ENCODE measurements at places on chromosomes 4 and X.

DNA sequence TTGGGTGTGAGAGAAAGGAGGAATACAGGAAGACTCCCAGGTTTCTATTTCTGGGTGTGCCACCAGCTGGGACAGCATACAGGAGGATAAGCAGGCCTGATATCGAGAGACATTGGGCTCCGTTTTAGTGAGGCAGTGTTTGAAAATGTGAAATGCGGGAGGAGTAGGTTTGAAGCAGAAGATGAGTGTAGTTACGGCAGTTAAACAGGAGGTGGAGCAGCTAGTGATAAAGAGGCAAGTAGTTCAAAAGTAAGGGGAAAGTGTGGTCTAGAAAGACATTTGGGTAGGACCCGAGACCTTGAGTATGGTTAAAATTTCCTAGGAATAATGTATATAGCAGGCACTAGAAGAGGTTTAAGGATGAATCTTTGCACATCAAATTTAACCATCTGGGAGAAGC, 42.4 kb downstream of the DCUN1D4 start:
- no peak for DNase-seq

- DNase-seq = no peak
Measured at GRCh38 chr4:41795796-41796385, 47.4 kb upstream of the PHOX2B start.

GRCh38 chr4:76984788-76985211, 35.2 kb downstream of the SEPTIN11 start:
- DNase-seq = peak; percentile 97

- no peak for DNase-seq
Measured at GRCh38 chrX:31236231-31236630, 164.4 kb upstream of the FTHL17 start.

DNA sequence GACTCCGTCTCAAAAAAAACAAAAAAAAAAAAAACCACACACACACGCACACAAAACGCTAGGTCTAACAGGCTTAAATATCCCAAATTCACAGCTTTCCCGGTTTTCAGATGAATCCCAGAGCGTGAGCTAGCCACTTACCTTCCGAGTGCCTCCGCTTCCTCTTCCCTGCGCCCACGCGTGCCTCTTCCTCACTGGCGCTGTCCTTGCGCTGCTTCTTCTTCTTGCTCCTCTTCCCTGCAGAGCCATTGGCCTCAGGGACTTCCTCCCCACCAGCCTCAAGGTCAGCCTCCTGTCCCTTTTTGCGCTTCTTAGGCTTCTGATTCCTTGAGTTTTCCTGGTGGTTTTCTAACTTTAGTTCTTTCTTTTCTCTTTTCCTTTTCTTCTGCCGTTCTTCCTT, 15.7 kb downstream of the LYAR start:
- no peak for DNase-seq

DNA sequence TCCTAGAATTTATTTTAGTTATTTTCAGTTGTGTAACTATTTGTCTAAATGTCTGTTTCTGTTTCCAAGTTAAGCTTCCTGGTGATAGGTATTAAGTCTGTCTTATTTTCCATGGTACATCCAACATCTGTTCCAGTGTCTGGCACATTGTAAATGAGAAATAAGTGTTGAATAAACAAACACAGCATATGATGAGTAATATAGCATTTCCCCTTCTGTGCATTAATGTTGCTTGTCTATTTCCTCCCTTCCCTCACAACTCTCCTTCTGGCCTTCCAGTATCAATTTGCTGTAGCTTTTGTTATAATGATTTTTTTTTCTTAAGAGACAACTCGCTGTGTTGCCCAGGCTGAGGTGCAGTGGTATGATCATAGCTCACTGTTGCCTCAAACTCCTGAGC, 36.1 kb downstream of the COPS4 start:
- DNase-seq = no peak

DNA sequence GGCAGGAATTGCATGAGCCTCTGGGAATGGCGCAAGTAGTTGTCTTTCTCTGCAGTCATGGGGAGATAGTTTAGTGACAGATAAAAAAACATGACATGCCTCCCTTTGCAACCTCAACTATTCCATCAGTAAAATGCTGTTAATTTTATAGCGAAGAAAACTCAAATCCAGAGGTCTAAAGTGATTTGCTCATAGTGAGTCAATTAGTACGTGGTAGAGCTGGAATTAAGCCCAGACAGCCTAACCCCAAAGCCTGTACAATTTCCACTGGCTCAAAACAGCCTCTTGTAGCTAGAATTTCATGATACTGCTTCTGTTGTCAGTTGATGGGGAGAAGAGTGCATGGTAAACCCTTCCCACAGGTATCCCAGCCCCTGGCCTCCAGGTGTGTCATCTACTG, 81.3 kb upstream of the TRPC5 start:
- no peak for DNase-seq

DNA sequence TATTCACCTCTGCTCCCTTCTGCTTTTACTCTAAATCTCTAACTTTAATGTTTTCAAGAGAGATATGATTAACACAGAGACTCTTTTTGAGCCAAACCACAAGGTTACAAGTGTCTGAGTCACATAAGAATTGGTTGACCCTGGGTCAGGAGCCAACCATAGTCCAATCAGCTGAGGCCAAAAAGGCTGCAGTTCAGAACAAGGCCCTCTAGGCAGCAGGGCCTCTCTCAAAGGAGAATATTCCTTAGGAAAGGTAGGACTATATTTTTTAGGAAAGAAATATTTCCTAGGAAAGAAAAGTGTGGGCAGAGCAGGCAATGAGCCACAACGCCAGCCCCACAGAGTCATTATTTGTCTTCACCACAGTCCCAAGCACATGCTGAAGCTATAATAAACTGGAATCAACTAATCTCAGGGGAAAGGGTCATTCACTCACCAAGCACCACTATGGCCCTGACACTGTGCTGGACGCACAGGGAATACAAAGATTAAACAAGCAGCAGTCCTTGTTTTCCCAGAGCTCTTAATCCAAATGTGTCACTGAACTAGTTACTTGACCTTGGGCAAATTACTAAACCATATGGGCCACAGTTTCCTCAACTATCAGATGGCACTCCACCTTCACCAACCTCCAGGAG, 2.2 kb downstream of the ATP8A1 start:
- peak; percentile 88 for DNase-seq

DNA sequence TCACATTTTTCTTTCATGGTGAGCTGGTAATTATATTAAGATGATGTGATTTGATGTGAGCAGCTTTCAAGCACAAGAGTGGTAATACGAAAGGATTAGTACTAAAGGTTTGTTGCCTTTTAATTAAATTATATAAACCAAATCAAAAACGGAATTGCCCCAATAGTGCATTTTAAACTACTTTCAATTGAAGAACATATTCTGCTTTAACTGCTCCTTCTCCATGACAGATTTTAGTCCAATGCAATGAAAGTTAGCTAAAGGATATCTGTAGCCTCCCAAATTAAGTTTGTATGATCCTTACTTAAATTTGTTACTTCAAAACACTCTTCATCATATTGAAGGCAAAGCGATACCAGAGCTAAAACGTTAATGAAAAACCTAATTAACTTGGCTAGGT, 447.1 kb upstream of the AMOT start:
- DNase-seq = no peak

DNA sequence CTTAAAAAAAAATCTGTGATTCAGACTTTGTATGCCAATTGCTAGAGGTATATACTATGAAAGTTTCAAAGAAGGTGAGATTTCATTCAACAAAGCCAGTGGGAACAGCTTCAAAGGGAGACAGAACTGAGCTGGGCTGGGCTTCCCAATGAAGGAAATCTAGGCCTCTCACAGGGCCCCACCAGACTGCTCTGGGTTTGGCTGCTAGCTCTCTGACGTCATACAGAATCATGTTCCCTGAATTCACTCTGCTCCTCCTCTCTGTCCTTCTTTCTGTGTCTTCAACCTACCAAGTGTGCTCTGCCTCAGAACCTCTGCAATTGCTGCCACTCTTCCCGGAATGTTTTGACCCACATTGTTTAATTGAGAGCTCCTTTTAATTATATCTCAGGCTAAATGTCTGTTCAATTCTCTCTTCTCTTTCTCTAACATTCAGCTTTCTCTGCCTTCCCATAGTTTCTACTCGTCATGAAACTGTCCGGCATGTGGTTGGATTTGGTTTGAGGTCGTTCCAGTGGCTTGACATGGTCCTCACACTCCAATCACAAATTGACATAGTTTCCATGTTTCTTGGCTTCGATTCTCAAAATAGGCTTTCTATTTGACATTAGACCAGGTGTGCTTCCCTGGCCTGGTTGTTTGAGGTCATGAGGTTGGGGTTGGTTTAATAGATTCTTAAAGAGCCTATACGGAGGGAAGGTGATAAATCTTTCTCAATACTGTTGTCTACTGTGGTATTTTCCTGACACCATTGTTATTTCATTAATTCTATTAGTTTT, 282.1 kb upstream of the EMCN start:
- no peak for DNase-seq

- no peak for DNase-seq
Measured at GRCh38 chr4:36824682-36825081, 419.9 kb upstream of the NWD2 start.

- no peak for DNase-seq
Measured at GRCh38 chr4:136183513-136183912, 1348.8 kb downstream of the PCDH18 start.

GRCh38 chrX:103774070-103774642, 2.5 kb upstream of the PLP1 start:
- no peak for DNase-seq

GRCh38 chrX:56588397-56589188, 25.2 kb downstream of the UBQLN2 start:
- no peak for DNase-seq

GRCh38 chr4:6200011-6200921, at the start of gene JAKMIP1:
Gene JAKMIP1, minus strand, starts transcription at chr4:6200549. Its CDS starts 87,699 bp downstream, at chr4:6112850.
- no peak for DNase-seq

- DNase-seq = no peak
Measured at GRCh38 chrX:105745863-105746262, 76.5 kb upstream of the NRK start.

GRCh38 chr4:145760961-145761929, 81.3 kb downstream of the C4orf51 start:
- no peak for DNase-seq

GRCh38 chr4:76550966-76551780, 116.1 kb downstream of the SHROOM3 start:
- no peak for DNase-seq

- DNase-seq = no peak
Measured at GRCh38 chrX:103549916-103550315, 30.6 kb upstream of the RAB40A start.

DNA sequence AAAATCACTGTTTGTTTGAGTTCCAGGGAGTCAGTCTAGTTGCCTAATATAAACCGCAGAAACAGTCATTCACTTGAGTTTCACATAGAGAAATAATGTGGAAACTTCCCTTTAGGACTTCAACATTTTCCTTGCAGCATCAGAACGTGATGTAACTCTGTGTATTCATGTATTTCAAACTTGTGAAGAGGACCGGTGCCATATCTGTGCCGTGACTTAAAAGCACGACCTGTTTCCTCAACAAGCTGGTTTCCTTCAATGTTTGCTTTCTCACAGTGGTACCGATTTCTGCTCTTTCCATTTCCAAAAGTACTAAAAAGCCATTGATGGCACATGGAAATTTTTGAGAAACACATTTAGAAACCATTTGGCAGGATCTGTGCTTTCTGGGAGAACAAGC, 166.6 kb upstream of the RAPGEF2 start:
- no peak for DNase-seq

DNA sequence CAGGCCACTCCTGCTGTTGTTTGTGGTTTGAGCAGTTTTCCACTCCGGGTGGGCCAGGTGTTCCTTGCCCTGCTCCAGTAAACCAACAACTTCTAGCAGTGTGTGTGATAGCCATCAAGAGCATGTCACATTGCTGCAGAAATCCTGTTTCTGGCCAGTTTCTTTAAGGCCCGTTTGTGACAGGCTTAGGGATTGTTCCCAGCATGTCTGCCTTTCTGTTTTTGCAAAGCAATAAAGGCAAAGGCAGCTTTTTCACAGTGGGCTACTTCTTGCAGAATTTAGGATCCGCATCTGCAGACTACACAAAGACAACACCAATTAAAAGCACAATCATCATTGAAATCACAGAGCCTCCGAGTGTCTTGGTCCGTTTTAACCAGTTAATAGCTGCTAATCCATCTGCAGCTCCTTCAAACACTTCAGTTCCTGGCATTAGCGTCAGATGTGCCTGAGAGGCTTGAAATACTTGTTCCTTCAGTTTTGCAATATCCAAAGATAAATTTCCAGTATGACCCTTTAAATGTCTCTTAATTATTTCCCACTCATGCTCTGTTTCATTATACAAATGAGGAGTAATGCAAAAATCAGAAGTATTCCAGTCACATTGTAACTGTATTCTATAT, 65.1 kb downstream of the ADAM29 start:
- no peak for DNase-seq

DNA sequence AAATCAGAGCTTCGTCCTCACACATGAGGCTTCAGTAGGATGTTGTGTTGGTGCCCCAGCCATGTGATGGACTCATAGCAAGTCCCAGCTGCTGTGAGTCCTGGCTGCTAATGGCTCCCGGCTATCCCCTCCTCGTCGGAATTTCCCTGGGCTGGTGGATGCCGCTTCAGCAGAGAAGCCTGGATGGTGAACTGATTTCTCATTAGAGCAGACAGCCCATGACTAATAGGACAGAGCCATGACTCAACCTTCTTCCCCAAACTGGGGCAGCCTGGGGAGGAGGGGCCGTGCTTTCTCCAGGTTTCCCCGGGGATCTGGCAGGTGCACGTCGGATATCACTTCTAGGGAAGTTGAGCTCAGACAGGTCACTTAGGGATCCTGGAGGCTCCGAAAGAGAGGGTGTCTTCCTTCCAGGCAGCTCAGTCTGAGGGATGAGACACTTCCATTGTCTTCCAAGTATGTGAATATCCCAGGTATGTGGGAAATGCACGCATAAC, 112.7 kb downstream of the ASMT start:
- no peak for DNase-seq

GRCh38 chr4:172207258-172207657, 394.1 kb downstream of the GALNTL6 start:
- DNase-seq = no peak

- DNase-seq = no peak
Measured at GRCh38 chr4:6772223-6772928, 10.2 kb upstream of the KIAA0232 start.

DNA sequence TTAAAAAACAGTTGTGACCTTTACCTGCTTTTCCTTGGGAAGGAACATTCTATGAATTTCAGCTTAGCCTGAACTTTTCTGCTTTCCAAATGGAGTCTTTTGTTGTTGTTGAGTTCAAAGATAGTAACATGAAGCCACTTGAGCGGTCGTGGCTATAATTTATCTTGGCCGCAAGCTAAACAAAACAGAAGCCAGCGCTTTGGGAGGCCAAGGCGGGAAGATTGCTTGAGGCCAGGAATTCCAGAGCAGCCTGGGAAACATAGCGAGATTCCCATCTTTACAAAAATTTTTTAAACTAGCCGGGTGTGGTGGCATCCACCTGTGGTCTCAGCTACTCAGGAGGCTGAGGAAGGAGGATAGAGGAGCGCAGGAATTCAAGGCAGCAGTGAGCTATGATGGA, 29.9 kb downstream of the TKTL1 start:
- no peak for DNase-seq

GRCh38 chr4:58477950-58478349, 1367.8 kb upstream of the IGFBP7 start:
- DNase-seq = no peak
